Effector CD8-positive, alpha-beta T cell (primary cell): ENCODE measurements at places on chromosomes 3 and 15.

DNA sequence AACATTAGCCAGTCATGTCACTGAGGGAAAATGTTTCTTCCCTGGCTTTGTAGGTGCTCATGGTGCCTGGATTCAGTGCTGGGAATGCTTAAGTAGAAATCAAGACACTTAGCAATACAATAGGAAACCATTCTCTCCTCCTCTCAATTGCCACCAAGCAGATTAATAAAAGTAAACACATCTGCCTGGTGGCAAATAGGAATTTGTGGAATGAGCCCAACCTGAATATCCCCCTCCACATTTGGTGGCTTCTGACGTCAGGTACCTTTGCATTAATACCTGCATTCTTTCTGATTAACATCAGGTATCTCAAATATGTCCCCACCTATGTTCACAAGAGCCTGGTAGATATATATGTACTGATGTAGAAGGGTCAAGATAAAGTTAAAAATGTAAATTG lies 42.7 kb downstream of the PPP2R3A start:
- no peak for DNase-seq

GRCh38 chr15:67110958-67111864 lies 45.8 kb downstream of the SMAD3 start:
- DNase-seq, result no peak

- no peak for DNase-seq
Measured at GRCh38 chr15:47364230-47365141, 352.8 kb upstream of the SEMA6D start.

- DNase-seq, result no peak
Measured at GRCh38 chr15:98676586-98677270, 28.4 kb downstream of the IGF1R start.

- DNase-seq, result no peak
Measured at GRCh38 chr3:76049776-76050175, 264.4 kb upstream of the ZNF717 start.

DNA sequence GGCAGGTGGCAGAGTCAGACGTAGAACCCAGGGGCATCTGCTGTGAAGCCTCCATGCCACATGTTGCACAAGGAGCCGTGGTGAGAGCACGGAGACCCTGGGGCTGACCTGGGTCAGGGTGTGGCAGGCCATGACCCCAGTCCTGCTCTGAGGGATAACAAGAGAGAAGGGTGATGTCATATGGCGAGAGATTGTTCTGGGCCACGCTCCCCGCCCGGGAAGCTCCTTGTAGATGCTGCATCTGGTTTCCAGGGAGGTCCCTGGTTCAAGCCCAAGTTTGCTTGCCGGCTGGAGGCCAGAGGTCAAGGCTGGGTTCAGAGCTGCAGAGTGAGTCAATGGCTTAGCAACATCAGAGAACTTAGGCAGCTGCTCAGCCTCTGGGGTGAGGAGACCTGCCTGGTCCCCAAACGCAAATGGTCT lies 17.3 kb downstream of the FGD5 start:
- no peak for DNase-seq

DNA sequence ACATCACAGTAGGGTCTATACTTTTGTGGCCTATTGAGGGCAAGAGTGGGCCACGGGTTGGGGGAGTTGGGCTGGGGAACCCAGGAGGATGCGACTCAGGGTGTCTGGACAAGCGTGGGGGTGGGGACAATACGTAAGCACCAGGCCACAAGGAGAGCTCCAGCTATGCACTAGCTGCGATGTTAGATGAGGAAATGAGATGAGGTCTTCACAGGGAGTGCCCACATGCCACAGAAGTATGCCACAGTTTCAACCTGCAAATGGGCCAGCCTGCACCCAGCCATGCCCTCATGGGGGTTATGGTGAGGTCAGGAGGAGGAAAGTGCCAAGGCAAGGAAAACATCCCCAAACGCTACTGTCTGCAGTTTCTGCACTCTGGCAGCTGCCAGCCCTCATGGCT lies 30.5 kb downstream of the CACNA2D2 start:
- no peak for DNase-seq
